ENCODE measurements at places on chromosomes 7 and 10.

DNA sequence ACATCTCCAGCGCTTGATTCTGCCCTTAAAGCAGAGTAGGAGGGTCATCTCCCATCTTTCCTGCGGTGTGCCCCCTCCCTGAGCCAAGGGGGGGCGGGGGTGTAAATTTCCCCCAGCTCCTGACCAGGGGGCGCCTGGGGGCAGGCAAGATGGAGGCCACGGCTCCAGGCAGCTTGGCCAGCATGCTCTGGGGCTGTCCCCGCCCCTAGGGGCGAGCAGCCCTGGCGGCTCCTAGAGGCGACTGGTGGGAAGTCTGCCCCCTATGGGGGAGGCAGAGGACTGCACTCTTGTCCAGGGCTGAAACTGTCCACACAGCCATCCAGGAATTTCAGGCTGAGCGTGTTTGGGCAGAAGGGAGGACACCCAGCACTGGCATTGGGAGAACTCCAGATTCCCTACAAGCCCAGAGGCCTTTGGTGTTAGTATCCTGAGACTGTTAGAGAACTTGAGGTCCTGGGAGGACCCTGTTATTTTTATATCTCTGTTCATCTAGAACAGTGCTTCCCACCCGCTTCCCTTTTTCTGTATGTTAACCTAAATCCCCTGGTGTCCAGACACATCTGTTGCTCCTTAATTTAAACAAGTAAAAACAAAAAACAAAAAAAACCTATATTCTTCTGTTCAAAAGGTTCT is 4.6 kb downstream of the STRA8 start:
- DNase-seq = no peak

DNA sequence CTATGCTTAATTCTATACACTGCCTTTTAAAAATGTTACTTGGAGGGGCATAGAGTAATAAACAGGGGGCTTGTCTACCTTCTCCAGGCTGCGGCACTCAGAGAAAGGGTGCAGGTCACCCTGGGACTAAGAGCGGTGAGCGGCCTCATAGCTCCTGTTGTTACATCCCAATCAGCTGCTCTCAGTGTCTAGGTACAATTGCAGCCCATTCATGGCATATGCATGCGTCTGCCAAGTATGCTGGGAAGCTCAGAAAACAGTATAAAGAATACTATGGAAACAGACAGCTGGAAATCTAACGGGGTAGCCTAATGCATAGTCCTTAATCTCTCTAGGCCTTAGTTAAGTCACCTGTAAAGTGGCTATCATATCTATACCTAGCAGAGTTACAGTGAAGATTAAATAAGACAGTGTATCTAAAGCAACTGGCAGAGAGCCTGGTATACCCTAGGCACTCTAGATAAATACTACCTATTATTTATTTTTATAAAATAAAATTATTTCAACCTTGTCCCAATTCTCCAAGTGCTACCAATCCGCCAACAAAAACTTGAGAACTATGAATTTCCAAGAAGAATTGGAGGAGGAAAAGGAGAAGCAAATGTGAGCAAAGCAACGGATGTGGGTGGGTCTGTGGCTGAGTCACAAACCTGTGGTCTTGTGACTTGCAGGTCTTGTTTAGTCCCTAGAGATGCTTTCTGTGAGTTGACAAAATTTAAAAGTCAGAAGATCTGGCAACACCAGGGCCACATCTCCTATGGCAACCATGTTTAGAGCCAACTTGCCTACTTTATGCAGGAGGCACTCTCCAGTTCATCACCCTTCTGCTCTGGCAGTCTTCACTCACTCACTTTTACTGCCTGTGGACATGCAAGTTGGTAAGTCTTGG is 183.0 kb downstream of the RAPGEF5 start:
- DNase-seq = peak; percentile 86

DNA sequence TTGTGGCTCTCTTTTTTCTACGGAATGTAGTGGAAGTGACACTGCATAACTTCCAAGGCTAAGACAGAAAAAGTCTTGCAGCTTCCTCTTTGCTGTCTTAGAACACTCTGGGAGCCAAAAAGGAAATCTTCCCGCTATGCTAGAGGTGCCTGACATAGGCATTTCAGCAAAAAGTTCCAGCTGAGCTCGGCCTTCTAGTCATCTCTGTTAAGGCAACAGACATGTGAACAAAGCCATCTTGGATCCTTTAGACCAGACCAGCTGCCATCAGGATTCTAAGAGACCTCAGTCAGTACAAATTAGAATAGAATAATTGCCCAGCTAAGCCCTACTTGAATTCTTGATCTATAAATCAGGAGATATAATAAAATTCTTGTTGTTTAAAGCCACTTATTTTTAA is 16.3 kb upstream of the COL1A2 start:
- no peak for DNase-seq

DNA sequence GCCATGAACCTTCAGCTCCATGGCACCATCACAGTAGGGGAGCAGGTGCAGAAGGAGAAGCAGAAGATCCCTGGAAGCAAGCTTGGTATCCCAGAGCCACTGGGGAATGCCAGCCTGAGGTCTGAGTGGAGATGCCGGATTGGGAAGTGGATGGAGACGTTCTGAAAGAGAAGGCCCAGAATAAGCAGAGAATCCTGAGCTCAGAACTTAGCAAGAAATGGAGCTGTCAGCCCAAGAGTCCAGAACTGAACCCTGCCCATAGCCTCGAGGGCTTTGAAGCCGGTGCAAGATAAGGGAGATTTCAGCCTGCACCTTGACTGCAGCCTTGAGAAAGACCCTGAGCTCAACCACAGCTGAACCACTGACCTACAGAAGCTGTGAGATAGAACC is 13.9 kb upstream of the GDF10 start:
- DNase-seq = no peak

GRCh38 chr10:63072951-63073350 is 60.2 kb upstream of the NRBF2 start:
- DNase-seq = no peak

DNA sequence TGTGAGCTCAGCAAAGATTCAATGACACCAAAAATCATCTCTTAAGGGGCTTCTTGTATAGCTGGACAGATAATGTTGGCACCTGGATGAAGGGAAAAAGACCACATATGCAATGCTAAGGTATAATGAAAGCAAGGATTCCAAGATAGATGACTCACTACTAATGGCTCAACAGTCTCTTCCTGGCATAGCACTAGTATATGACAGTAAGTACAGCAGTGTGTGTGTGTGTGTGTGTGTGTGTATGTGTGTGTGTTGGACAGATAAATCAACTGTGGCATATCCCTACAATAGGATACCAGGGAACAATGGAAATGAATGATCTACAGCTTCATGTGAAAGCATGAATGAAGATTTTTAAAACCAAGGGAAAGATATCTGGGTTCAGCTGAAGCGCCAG is 257.1 kb downstream of the SFMBT2 start:
- no peak for DNase-seq

GRCh38 chr7:66464059-66464458 is 164.6 kb upstream of the KCTD7 start:
- DNase-seq = no peak

DNA sequence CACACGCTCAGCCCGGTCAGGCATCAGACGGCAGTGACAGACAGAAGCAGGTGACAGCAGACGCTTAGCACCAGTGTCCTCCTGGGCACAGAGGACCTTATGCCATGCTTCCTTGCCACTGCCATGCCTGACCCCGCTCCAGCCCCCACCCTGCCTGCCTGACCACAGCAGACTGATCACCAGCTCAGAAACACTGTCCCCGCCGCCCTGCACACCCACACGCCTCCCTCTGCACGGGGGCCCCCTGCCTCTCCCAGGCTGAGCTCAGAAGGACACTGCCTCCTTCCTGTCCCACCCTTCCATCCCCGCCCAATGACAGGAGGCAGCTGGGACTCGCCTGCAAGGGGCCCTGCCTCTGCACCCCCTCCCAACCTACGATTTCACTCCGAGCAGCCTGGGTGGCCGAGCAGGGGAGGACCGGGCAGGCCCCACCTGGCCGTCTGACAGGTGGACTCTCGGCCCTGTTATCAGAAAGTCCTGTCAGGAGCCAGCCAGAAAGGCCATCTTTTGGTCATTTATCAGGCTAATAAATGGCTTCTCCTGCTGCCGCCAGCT is 183.4 kb downstream of the ELFN1 start:
- DNase-seq = no peak

GRCh38 chr10:124993736-124994451 is 52.0 kb downstream of the ZRANB1 start:
- no peak for DNase-seq

DNA sequence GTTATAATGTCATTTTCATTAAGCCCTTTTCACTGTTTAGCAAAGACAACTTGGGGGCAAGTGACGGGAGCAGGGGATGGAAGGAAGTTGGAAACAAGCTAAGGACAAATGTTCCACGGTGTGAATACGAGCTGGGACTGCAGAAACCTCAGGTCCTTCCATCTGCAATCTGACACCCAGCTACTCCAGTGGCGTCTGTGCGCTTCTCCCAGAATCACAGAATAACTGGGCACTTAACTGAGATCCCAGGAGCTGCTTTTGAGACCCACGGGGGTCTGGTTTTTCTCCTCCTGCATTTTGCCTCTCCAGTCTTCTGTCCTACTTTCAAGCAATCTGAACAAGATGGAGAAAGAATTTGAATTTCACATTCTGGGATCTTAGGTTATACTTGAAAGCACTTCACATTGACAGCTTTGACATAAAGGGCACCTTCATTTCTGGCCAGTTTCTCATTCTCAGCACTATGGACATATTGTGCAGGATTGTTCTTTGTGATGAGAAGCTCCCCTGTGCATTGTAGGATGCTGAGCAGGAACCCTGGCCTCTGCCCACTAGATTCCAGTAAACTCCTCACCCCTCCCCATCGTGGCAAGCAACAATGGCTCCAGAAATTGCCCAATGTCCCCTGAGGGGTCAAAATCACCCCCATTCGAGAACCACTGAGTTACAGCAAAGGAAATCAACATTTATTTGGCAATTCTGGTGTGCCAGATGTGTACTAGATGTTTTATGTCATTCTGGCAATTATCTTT is 194.1 kb downstream of the CACNB2 start:
- DNase-seq = no peak

GRCh38 chr10:16987206-16987621 is 142.4 kb downstream of the CUBN start:
- DNase-seq = no peak

- no peak for DNase-seq
Observed at GRCh38 chr7:2773608-2774007, 70.5 kb downstream of the GNA12 start.

GRCh38 chr7:28343462-28343861 is 68.9 kb upstream of the CREB5 start:
- no peak for DNase-seq

DNA sequence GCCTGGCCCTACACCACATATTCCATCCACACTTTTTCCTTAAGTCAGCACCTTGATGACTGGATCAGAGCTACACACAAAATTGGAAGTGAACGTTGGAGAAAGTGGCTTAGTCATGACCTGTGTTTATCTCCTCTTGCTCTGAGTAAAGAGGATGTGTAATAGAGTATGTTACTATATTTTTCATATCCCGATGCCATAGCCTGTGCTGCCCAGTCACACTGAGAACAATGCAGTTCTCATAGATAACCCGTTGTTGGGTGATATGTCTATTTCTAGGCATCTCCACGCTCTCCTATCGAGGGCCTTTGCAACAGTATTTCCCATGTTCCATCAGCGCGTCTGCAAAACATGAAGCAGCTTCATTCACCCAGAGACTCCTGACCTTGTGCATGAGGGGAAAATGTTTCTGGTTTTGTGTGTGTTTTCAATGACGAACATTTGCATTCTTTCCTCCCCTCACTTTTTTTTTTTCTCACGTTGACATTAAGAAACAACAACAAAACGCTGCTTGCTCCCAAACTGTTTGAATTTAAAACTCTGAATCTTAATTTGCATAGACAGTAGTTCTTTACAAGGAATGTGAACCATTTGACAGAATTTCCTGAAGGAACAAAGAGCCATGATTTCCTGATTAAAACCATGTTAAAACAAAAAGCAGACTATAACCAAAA is 43.4 kb downstream of the GRK5 start:
- no peak for DNase-seq

DNA sequence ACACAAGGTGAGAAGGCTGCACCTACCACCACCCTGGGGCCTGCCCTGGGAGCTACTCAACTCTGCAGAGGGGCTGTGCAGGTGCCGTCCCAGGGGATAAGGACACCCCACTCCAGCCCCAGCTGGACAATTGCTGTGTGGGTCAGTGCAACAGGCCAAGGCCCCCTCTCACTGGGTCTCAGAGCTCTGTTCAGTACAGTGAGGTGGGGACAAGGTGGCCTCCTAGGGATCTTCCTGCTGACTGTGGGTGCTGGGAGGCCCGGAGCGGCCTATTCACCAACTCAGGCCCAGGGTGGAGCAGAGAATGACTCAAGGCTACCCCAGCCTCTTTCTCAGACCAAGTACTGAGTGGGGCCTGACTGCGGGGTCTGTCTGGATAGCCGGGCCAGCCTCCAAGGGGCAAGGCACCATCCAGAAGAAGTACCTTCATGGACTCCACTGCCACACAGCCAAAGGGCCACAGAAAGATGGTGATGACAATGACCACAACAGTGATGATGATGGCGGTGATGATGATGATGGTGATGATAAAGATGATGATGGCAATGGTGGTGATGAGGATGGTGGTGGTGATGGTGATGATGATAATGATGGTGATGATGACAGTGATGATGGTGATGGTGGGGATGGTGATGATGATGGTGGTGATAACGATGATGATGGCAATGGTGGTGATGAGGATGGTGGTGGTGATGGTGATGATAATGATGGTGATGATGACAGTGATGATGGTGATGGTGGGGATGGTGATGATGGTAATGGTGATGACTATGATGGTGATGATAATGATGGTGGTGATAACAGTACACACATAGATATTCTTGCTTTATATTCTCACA is 59.8 kb upstream of the DNAAF5 start:
- no peak for DNase-seq

DNA sequence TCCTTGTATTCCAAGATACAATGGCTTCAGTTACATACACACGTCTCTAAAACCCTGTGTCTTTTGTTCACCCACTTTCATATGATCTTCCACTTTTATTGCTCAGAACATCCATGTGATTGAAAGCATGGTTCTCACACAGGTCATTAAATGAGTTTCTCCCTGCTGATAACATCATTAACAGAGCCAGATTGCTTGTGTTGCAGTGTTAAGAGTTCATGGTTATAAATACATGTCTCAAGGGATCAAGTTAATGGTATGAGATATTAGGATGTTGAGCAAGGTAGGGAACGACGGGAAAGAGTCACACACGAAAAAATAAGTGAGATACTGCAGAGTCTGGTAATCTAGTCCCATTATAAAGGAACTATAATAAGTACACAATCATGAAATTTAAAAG is 861.5 kb downstream of the SORCS1 start:
- no peak for DNase-seq

GRCh38 chr7:151372612-151373265 is 31.1 kb downstream of the NUB1 start:
- DNase-seq = no peak

DNA sequence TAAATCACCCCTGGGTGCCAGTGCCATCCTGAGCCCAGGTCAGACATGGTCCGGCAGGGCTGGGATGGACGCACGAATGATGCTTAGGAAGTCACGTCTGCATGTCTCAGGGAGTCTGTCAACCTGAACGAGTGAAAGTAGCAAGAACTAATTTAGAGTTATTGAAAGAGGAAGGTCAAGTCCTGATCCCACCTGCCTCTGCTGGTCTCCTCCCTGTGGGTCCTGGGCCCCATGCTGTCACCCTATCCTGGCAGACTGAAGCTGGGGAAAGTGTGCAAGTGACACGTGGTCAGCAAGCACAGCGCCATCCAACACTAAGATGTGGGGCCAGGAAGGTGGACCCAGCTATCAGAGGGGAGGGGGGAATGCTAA is 26.1 kb upstream of the GRID1 start:
- DNase-seq = no peak
